NCI-H1105 treated with DMSO at 0.1 percent for 48 hours (cell line): ENCODE measurements at places on chromosomes 13 and 19.

DNA sequence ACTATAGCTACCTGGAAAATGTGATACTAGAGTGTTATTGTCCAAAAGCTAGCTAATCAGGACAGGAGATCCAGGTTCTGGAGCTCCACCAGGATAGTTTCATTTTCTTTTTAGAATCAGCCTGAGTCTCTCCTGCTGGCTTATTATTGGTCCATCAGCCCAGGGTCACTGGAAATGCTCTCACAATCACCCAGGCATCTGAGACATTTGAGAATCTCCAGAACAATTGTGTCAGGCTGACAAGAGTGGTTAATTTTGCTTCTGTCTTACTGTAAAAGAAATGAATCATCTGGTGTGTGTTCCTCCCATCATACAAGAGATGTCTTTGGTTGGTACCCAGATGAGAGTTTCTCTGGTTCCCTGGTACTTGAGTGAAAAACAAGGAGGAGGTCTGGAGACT, 43.6 kb upstream of the ZNF681 start:
- DNase-seq: no peak

DNA sequence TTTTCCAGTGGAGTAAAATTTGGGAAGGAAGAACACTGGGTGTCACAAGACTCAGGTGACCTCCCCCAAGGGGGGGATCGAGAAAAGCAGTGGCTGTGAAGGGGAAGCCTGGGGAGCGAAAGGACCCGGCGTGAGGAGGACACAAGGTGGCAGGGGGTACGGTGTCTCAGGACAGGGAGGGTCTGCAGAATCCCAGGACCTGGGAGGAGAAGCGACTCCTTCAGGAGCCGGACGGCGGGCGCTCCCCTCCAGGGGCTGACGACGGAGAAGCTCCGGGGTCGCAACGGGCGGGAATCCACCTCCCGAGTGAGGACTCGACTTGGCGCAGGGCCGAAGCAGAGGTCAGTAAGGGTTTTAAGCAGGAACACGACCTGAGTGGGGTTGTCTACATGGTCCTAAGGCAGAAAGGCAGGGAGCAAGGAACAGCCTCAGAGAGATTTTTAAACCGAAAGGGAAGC, 529 bp downstream of the ZNF836 start:
- peak; percentile 64 for DNase-seq

- no peak for DNase-seq
Measured at GRCh38 chr13:27860743-27861142, 59.1 kb upstream of the PDX1 start.

GRCh38 chr19:42226886-42227285, 6.8 kb downstream of the ZNF526 start:
- DNase-seq: no peak

- DNase-seq: no peak
Measured at GRCh38 chr19:39934584-39935363, at the start of gene FCGBP. Gene FCGBP (minus strand): TSS chr19:39934634.

- DNase-seq: no peak
Measured at GRCh38 chr13:94139393-94139995, 340.0 kb downstream of the DCT start.

DNA sequence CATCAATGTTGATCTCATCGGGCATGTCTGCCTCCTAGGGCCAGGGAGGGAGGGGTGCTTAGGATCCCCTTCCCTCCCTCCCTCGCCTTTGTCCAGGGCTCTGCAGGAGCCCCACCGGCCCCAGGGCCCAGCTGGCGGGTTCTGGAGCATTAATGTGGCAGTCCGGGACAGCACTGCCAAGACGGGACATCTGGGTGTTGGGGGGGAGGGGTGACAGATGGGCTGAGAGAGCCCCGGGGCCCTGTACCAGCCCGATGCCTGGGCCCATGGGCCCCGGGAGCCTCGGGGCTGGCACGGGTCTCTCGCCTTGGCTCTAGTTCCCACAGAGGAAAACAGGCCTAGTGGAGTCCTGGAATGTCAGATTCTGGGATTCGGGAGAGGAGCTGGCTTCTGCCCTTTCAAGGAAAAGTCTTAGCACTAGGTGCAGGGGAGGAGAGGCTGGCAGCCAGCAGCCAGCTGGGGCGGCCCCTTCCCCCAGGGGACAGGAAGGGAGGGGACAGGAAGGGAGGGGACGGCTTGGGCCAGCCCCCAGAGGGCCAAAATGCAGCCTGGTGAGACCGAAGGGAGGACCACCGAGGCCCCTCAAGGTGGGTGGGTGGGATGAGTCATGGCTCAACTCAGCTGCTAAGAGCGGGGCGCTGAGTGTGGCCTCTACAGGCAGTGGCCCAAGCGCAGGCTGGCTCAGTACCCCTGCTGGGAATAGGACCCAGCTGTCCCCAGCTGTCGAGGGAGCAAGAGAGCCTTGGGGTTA, 3.1 kb downstream of the PPP1R14A start:
- DNase-seq: no peak

GRCh38 chr19:10116866-10117616, 2.7 kb downstream of the EIF3G start:
- no peak for DNase-seq

GRCh38 chr13:30376426-30377311, 45.6 kb upstream of the UBE2L5 start:
- peak; percentile 51 for DNase-seq

DNA sequence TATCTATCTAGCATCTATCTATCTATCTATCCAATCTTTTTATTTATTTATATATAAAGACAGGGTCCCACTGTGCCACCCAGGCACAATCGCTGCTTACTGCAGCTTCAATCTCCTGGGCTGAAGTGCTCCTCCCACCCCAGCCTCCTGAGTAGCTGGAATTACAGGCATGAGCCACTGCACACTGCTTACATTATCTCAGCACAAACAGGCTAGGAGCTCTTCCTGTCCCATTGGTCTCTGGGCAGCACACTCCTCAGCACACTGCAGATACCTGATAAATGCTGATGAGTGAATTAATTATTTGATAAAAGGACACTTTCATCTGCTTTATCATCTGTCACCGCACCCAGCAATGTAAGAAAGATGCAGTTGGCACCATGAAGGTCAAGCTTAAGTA, 16.1 kb downstream of the ZNF562 start:
- no peak for DNase-seq

DNA sequence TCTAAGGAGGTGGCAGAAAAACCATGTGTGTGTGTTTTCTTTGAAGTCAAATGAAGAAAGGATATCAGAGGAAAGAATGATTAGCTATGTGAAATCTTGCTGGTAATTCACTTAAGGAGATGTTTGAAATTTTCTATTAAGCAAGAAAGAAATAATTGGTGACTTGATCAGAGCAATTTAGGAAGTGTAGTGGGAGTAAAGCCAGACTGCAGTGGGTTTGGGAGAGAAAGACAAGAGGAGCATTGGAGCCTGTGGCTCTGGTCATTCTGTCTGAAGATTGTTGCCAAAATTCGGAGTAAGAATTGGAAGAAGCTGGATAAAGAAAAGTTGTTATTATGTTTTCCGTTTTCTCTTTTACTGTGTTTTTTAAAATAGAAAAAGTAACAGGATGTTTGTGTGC, 640.5 kb downstream of the GPC5 start:
- no peak for DNase-seq

DNA sequence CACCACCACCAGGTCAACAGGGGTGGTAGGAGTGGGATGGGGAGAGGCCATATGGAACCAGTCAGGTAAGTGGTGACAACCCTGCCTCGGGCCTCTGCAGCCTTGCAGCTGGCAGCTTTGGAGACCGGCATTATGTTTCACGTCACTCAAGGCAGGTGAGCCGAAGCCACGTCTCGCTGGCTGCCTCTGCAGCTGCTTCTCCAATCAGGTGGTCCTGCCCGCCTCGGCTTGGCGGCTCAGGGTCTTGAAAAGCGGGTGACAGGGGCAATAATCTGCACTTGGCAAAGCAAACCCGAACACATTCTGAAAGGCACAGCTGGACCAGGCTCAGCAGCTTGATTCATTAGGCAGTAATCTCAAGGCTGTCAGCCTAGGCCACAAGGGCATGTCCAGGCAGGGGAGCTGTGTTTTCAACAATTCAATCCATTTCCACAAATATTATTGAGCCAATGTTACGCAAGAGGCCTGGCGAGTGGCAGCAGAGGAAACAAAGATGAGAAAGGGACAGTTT, 77.4 kb upstream of the PCDH8 start:
- DNase-seq: peak; percentile 88

GRCh38 chr13:112897956-112898620, 70.9 kb upstream of the MCF2L start:
- DNase-seq: no peak

GRCh38 chr19:10295847-10296591, 6.3 kb downstream of the ICAM5 start:
- DNase-seq: no peak

GRCh38 chr13:44451126-44451525, 77.5 kb downstream of the SERP2 start:
- DNase-seq: no peak

- no peak for DNase-seq
Measured at GRCh38 chr13:21897161-21897560, 226.3 kb downstream of the FGF9 start.
